Suprapubic skin (tissue), 4 donors: ENCODE measurements at places on chromosomes 2 and 18. TPM values are rescaled to one million over a fixed set of nuclear protein-coding genes. Genes with fewer than 3 reads are reported as not detected.

DNA sequence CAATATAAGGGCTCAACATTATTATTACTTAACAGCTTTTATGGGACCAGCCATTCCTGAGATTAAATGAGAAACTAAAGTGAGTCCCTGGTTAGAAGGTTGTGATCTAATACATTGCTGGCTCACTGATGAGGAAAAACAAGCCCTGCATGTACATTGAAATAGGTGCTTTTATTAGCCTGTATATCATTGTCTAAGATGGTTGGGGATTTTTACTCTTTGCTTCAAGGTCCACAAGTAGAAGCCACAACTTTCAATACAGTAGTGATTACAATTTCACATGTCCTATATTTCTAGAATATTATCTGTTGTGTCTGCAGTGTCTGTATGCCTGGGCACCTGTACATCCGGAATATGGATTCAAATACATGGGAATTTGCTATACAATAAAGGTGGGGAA, 104.1 kb upstream of the FZD5 start:
- no peaks in the 10 kb centered on the region for H3K4me1 ChIP-seq
- H3K36me3 ChIP-seq = no peaks in the 10 kb centered on the region
- H3K27ac ChIP-seq = no peak overlapping the region
- DNase-seq = no peak
- no peaks in the 10 kb centered on the region for H3K27me3 ChIP-seq

- peak overlapping the region; percentile 83 for H3K27ac ChIP-seq
- peak overlapping the region; percentile 58 for H3K4me3 ChIP-seq
- no peaks in the 10 kb centered on the region for H3K27me3 ChIP-seq
- peaks cover 58% of the 10 kb centered on the region for H3K4me1 ChIP-seq
Observed at GRCh38 chr18:79395308-79395640, 456 bp upstream of the NFATC1 start.

DNA sequence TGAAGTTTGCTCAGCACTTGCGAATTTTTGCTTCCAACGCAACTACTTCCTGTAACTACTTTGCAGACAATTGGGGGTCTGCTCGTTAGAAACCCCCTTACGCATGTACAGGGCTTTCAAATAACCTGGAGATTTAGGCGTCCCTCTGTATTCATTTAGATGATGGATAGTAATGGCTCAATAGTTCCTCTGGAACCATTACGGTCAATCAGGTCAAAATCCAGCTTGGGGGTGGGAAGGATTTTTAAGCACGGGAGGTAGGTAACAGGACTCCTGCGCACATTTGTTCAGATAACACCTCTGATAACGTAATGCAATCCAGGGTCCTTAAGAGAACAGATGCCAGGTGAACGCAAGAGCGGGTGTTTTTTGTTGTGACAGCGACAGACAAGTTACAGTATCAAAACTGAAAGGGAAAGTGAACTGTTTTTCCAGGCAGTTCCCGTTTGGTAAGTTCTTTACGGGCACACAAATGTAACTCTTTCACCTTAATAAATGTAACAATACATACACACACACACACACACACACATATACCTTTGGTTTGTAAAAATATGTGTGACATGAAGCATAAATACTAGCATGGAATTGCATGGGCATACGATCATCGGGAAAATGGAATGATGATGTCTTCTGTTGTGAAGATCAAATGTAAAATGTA, 3.8 kb upstream of the OSR1 start:
- no peaks in the 10 kb centered on the region for H3K36me3 ChIP-seq
- peaks cover 65% of the 10 kb centered on the region for H3K27me3 ChIP-seq
- DNase-seq = no peak

The CNGA3 gene
- total RNA-seq = not detected
